ENCODE measurements at places on chromosomes 2 and 18.

GRCh38 chr2:12302140-12302539 is 414.6 kb upstream of the TRIB2 start:
- DNase-seq: no peak

GRCh38 chr18:25786758-25787157 is 303.7 kb downstream of the SS18 start:
- no peak for DNase-seq

DNA sequence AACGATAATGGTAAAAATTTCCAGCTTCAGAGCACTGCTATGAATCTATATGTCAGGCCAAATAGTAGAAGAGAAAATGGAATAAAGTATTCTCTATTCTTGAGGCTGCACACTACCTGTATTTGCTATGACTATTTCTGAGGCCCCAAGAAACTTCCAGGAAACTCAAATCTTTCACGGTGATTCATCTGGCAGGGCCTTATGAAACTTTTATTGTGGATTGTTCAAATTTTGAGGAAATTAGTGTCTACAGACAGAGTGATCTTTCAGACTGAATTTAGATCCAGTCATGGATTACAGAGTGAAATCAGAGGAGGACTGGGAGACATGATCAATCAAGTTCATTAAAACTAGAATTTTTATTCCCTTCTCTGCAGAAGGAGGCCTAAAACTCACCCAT is 4.1 kb upstream of the VSNL1 start:
- DNase-seq: no peak

DNA sequence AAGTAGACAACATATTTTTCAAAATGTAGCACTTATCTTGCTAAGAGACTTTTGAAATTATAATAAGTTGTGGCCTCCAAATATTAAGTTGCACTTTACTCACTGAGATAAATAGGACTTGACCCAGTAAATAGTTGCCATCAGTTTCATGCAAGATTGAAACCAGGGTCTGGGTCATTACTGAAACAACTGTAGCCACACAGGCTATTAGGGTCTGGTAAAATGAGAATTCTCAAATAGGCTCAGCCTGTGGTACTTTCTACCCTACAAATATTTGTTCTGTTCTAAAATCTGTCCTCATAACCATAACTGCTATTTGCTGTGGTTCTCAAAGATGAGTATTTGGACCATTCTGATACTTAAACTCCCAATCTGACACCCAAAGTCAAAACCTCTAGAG is 115.4 kb upstream of the STK17B start:
- no peak for DNase-seq

- no peak for DNase-seq
Observed at GRCh38 chr2:203758841-203759689, 52.6 kb downstream of the CD28 start.

- DNase-seq: no peak
Observed at GRCh38 chr2:163324677-163325076, 411.1 kb downstream of the FIGN start.

DNA sequence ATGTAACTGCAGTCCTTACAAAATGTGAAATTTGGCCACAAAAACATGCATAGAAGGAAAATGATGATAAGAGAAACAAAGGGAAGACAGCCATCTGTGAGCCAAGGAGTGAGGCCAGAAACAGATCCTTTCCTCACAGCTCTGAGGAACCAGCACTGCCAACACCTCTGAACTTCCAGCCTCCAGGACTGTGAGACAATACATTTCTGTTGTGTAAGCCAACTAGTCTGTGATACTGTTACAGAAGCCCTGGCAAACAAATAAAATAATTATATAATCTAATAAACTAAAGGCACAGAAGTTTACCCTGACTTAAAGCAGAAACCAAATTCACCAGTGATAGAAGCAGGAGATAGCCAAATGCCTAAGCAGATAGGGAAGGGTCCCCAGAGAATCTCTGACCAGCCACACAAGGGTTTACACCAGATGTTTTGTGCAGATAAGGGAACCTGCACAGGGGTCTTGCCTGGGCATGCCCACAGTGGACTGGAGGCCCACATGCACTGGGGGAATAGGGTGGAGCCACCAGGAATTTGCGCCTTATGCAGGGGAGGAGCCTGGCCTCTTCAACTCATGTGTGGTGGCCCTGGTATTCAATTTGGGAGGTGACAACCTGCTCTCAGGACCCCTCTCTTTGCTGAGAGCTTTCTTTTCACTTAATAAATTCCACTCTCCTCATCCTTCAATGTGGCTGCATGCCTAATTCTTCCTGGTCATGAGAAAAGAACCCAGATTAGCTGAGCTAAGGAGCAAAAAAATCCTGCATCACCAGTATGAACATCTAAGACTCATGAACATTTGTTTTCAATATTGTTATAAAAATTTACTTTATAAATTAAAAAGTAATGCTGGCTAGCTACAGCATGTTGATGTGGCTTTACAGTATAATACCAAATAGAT is 3.8 kb upstream of the GCC2 start:
- no peak for DNase-seq

DNA sequence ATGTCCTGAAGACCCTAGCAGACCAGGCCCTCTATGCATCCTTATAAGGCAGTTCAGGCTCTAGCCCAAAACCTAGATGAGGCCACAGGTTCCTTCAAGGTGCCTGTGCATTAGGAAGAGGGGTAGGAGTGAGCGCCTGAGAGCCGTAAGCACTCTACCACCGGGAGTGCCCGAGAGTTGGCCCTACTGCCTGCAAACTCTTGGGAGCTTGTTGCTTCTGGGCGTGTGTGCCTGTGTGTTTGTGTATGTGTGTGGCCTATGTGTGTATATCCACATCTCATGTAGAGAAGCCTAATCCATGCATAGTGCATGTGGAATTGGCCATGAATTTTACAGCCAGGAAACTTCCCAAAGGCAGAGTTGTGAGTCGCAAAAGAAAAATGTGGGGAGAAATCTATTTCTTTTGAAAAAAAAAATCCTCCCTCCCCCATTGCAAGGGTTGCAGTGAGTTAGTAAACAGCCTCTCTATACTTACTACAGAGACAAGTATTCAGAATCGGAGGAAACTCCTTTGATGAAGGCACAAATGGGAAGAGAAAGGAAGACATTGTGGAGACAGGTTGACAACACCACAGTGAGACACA is 96.8 kb downstream of the ADD2 start:
- no peak for DNase-seq

DNA sequence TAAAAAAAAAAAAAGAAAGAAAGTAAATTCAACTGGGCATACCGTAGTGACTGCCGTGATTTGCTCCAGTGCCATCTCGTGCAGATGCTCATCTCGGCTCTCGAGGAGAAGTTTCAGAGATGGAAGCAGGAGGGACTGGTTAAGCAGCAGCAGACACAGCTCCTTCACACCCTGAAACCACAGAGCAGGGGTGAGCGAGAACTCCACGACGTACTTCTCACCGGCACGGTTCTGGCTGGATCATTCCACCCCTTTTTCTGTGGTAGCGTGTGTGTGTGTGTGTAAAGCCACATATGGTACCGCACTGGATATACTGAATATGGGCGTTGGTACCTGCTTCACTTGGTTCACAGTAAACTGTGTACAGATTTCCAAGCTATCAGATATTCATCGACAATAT is 382.2 kb downstream of the NBAS start:
- no peak for DNase-seq

DNA sequence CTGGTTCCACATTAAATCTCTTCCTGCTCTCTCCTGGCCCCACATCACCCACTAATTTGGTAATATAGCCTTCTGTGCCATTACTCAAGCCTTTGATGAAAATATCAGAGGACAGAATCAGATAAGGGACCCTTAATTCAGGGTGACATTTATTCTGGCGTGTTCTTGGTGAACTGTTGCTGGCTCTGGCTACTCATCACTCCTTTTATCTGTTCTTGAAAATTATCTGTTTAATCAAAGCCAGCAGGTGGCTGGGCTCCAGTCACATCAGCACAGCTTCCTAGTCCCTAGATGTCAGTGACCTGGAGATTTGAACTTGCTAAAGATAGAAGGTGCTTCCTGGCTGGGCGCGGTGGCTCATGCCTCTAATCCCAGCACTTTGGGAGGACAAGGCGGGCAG is 26.9 kb upstream of the SLC35F6 start:
- no peak for DNase-seq

- DNase-seq: no peak
Observed at GRCh38 chr2:190984595-190984994, 29.4 kb downstream of the STAT1 start.

GRCh38 chr2:234676109-234676782 is 179.4 kb upstream of the ARL4C start:
- no peak for DNase-seq

DNA sequence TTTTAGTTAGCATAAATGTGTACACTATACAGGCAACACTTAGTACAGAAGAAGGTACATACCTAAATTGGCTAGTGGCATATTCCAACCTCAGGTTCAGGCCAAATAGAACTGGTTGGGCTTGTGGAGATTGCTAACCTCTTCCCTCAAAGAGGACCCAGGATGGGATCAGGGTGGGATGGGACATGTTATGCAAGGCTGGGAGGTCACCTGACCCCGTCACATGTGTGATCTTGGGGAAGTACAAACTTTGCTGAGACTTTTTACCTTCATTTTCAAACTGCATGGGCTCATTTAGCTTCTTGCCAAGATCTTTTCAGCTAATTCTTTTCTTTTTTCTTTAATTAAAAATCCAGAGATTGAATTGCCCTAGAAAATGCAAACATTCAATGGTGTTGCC is 36.9 kb downstream of the TMEM17 start:
- no peak for DNase-seq

DNA sequence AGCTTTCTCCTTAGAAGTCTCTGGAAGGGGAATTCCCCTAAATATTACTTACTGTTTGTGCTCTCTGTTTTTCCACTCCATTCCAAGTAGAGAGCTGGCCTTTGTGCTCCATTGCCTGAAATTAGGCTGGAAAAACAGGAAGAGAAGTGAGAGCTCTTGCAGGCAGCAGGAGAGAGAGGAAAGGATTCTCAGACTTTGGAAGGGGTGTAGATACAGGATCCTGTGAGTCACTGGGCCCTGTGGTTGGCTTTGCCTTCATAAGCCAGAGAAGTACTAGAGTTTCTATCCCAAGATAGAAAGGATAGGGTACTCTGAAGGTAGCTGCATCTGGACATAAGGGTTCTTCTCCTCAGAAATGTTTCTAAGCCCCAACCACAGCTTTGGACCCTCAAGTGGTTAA is 188.9 kb downstream of the CMPK2 start:
- DNase-seq: no peak

GRCh38 chr2:200077210-200077650 is 121.8 kb downstream of the MAIP1 start:
- DNase-seq: no peak

DNA sequence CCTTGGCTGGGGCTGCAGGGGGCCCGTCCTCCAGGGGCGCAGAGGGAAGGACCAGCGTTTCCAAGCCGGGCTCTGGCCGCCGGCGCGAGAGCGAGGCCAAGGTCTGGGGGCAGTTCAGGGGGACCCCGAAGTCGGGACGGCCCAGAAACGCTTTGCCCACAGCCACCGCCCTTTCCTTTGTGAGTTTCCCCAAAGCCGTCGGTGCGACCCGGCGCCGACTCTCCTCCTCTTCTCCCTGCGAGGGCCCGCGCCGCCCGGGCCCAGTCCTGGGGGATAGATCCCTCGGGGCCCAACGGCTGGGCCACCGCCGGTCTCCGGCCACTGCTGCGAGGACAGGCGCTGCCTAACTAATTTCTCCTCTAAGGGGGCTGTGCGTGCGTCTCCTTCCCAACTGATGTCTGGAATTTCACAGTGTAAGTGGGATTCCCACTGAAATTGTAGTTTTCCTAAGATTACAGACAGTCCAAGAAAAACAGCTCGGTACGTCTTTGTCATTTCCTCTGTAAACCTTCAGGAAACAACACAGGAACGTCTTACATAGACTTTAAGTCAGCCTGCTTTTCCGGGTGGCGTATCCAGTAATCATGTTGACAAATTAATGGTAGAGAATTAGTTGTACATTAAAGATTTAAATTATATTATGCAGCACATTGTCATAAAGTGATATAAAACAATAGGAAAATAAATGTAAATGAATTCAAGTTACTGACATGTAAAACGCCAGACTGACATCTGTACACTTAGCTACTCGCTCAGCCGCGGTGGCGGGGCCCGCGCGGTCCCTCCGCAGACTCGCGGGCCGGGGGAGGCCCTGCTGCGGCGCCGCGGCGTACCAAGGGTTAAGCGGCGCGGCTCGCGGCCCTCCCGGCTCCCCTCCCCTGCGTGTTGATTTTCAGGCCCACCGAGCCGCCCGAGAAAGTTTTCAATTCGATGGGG is 139.4 kb upstream of the SIX3 start:
- no peak for DNase-seq

- DNase-seq: no peak
Observed at GRCh38 chr18:22086973-22087372, 82.4 kb upstream of the GATA6 start.

GRCh38 chr2:112530728-112531127 is 11.5 kb upstream of the POLR1B start:
- DNase-seq: no peak

DNA sequence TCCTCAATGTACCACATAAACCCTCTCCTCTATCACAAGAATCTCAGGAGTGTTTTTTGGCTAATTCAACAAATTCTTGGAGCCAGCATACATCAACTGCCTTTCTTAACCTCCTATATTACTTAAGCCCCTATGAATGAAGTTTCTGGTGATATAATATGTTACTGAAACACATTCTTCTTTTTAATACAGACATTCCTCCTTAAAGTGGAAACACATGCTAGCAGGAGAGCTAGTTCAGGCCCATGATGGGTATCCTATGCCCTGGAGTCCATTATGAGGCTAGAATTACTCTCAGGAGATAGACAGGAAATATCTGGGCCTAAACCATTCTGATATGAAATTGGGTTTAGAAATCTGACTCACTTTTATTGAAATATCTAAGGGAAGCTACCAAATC is 26.6 kb upstream of the RMDN2 start:
- no peak for DNase-seq

- DNase-seq: peak; percentile 21
Observed at GRCh38 chr18:3151399-3152264, 68.1 kb downstream of the MYOM1 start.

DNA sequence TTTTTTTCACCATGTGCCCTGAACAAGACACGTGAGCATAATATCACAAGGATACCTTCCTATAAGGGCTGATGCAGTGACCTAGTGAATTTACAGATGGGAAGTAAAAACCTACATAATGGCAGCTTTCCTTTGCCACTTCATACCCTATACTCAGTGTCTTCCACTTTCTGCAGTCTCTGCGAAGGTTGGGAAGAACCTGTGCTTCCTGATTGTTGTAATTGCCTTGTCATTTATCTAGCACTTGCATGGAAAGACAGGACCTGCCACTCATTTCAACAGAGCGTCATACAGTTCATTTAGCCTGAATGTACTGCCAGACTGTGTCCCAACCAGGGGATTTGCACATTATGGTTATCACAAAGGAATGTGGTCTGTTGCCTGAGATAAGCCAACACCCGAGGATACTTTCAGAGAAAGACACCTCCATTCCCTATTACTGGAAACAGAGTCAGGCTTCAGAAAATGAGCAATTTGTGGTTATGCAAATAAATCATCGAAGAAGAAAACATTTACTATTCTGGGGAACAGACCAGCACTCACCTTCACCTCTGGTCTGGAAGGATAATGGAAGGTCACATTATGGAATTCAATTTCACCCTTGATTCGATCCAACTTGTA is 55.0 kb downstream of the ABCB11 start:
- peak; percentile 28 for DNase-seq
